ENCODE measurements at places on chromosomes 3 and 15.

DNA sequence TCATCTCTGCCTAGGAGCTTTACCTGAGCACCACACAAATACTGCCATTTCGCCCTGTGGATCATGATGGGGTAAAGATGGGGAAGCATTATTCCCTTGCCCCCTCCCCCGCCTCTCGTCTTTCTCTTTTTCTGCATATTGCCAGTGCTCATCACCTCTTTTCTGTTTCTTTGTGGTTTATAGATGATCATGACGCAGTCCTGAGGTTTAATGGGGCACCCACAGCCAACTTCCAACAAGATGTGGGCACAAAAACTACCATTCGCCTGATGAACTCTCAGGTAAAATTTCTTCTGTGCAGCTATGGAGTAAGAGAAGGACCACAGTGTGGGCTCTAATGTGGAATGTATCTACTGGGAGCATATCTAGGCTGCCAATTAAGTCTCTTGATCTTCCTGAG, 88.2 kb downstream of the RPL39L start:
- no peak for DNase-seq

- DNase-seq, result peak; percentile 60
Measured at GRCh38 chr3:195270079-195270816, 711 bp downstream of the XXYLT1 start.

- no peak for DNase-seq
Measured at GRCh38 chr3:155352900-155353490, 59.5 kb upstream of the STRIT1 start.

- DNase-seq, result no peak
Measured at GRCh38 chr15:32743411-32744140, 25.8 kb downstream of the GREM1 start.

GRCh38 chr15:41028853-41029252, 75.6 kb downstream of the CHAC1 start:
- DNase-seq, result no peak
